ENCODE measurements at places on chromosomes 3 and 15.
A peak's percentile ranks its signal among the peaks of the same experiment; 100 is the strongest.

DNA sequence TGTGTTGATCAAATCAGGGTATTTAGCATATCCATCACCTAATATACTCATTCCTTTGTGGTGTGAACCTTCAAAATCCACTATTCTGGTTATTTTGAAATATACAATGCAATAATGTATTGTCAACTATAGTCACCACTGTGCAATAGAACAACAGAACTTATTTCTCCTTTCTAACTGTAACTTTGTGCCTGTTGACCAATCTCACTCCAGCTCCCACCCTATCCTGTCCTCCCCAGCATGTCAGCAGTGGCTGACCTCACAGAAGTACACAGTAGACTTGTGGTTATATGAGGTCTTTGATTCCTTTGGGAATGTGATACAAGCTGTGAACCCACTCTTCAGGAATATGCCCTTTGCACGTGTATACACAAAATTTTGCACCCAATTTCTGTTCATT is 64.2 kb downstream of the ECT2 start:
- DNase-seq: no peak

- no peak for DNase-seq
Measured at GRCh38 chr3:97010881-97011657, 196.7 kb downstream of the EPHA6 start.

DNA sequence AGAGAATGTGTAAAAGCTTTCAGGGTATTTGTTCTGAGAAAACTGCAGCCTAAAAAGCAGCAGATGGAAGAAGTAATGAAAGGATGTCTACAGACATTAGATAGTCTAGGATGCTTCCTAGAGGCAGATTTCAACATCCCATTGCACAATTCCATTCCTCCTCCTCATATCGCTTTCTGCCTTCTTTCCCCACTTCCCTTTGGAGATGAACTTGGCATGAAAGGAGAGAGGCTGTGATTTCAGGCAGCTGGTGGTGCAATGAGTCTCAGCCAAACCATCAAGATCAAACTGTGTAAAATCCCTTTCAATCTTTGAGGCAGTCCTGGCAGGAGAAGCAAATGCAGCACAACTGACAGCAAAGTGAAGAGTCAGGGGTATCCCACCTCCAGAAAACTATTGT is 438.7 kb upstream of the KCNMB2 start:
- DNase-seq: no peak

DNA sequence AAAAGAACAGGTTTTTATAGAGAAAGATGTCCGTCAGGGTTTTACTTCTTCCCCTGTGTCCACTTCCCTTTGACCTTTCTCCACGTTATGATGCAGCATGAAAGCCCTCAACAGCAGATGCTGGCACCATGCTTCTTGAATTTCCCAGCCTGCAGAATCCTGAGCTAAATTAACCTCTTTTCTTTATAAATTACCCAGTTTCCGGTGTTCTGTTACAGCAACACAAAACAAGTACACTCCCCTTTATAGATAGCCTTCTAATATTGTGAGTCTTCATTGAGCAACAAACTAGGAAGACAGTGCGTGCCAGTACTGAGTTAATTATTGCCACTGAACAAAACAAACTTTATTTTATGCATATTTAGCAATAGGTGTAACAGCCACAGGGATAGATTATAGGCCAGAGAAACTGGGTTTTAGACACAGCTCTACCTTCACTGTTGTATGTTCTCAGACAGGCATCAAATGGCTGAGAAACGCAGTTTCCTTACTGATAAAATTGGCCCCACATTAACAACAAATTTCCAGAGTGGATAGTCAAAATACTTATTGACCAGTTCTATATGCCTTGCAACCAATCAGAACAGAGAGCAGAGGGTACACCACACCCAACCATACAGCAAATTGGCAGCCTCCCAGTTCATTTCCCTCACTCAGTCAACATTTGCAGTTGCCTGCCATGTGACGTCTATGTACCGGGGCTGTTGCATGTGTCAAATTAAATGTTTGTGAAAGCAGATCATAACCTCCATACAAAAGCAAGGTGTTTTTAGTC is 14.4 kb upstream of the TBL1XR1 start:
- peak; percentile 88 for DNase-seq

DNA sequence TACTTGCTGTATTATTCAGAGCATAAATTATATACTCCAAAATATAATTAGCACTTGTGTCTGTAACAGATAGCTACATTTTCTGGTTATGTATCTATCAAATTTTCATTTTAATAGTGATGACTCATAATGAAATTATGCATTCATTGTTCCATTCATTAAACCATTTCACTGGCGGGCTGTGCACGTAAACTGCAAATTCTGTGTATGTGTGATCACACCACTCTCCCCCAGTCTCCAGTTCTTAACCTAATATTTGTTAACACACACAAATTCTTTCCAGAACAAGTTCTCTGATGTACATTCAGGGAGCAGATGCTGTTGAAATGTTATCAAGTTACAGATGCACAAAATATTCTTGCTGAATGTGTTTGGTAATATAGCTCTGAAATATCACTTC is 3.8 kb upstream of the KCNMB2 start:
- DNase-seq: no peak

DNA sequence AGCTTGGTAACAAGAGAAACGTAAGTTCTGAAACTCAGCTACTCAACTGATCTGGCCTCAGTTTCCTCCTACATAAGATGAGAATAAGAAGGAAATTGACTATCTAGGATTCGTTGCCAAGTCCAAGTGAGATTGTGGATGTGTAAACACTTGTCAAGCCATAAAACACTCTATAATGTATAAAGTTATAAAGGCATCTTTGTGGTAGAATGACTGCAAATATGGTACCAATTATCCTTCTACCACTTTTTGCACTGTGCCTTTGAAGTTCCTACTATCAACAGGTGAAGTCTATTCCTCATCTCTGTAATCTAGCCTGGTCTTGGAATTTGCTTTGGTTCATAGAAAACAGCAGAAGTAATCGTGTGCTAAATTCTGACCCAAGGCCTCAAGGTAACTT is 138.2 kb downstream of the GADL1 start:
- DNase-seq: no peak

DNA sequence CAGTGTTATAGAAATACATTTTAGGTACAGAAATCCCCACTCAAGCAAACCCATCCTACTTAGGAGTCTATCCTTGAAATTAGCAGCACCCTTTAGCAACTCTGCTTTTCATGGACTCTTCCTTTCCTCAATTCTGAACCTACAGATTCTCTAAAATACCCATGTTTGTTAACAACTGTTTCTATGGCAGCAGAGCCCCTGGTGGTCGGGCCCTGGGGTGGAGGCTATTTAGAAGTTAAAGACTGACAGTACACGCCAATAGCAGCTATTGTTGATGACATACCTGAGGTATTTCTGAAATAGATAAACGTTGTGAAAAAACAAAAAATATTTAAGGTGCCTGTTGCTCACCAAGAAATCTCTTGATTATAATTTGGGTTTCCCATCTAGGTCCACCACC is 23.4 kb upstream of the NRG4 start:
- no peak for DNase-seq

DNA sequence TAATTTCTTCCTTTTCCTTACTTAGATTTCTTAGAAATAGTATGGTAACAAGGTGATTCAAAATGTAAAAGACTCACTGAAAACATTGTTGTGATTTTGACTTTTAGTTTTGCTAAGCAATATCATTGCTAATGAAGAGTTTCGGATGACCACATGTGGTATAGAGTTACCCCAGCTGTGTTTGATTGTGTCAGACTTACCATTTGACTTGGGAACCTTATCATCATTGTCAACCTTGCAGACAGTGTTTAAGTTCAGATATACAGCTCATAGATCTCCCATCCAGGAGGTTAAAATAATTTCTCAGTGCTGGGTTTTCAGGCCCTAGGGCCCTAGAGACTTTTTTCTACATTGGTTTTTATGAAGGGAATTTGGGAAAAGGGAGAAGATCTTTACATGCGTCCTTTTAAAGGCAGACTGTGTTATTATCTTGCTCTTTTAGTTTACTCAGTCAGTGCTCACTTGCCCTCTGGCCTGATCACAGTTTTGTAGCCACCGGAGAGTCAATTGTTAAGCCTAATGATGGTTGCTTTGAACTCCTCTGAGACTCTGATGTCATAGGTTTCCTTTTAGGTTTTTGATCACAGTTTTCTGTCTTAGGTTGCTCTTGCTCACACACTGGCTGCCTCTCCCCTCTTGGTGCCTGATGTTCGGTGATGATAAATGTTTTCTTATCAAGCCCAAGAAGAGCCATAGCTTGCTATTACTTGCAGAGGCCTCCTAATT is 133.5 kb upstream of the ZPLD1 start:
- DNase-seq: no peak

- no peak for DNase-seq
Measured at GRCh38 chr3:168714609-168715240, 619.0 kb upstream of the GOLIM4 start.

- no peak for DNase-seq
Measured at GRCh38 chr3:135622215-135622614, 343.3 kb upstream of the PPP2R3A start.

GRCh38 chr3:173653781-173654180 is 256.2 kb downstream of the NLGN1 start:
- no peak for DNase-seq

- no peak for DNase-seq
Measured at GRCh38 chr15:80998251-80998650, 2.5 kb upstream of the TLNRD1 start.

DNA sequence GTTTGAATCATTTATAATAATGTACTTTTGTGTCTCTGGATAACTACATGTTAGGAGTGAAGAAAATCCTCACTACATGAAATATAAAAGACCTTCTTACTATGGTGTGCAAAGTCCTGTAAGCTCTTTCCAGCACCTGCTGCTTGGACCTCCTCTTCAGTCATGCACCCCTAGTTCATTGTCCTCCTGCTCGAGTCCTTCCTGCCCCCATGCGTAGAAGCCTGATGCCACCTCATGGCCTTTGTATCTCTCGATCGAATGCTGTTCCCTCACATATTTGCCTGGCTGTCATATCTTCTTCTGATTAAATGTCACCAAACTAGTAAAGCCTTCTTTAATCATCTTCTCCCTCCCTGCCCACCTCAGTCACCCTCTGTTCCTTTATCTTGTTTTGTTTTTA is 49.9 kb upstream of the SUCLG2 start:
- no peak for DNase-seq

GRCh38 chr3:141442446-141442845 is 44.4 kb upstream of the RASA2 start:
- no peak for DNase-seq

- no peak for DNase-seq
Measured at GRCh38 chr3:8816106-8816505, 46.7 kb upstream of the OXTR start.

- no peak for DNase-seq
Measured at GRCh38 chr15:79337591-79337990, 26.7 kb downstream of the TMED3 start.

DNA sequence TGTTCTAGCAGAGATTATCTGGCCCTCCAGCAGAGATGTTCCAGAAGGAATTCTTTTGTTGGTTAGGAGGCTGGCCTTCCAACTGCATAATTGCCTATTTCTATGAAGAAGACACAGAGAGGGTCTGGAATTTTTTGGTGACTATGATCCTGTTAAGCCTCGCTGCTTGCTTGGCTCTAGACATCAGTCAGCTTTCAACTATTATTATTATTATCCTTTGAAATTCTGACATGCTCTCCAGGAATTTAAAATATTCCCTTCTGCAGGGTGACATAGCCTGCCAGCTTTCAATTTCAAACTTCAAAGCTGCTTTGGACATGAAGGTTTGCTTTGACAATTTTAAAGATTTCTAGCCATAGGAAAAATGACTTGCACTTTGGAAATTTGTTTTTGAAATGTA is 26.3 kb upstream of the ZNF148 start:
- no peak for DNase-seq

DNA sequence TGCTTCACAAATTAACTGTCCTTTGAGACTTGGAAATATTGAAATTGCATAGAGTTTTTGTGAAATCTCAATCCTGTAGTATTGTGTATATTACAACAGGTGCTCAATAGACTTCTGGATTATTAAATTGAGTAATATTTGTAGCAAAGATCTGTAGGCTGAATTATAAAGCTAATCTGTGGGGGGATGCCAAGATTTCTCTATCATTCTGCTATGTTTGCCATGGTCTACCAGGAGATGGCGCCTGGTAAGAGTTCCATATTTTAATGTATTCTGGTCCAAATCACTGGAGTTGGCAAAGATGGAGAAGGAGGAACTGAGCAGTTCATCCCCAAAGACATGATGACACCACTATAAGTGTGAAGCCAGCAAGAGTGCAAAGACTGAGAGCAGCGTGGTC is 340.9 kb upstream of the TPRG1 start:
- no peak for DNase-seq

- peak; percentile 88 for DNase-seq
Measured at GRCh38 chr15:89776274-89777072, at the start of gene MESP2. Gene MESP2, plus strand, starts transcription at chr15:89776332. Its CDS starts 26 bp downstream, at chr15:89776358.

GRCh38 chr3:155805802-155806618 is at the start of gene C3orf33:
Gene C3orf33, minus strand, starts transcription at chr3:155806278. Its CDS starts 26 bp downstream, at chr3:155806252.
- DNase-seq: peak; percentile 80

DNA sequence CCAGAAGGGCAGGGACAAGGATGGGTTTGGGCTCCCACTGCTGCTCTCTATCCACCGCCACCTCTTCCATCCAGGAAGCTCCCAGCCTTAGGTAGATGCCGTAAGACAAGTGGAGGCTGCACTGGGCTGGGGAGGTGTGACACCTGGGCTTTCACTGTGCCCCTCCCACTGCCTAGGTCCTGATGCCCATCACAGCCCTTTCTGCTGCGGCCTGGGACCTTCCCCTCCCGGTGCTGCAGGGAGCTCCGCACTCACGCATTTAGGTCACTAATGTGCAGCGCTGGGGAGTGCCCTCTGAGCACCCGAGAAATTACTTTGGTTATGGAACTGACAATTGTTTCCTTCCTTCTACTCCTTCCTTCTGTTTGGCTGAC is 850 bp downstream of the LTF start:
- DNase-seq: no peak

GRCh38 chr3:186035277-186035676 is 73.6 kb downstream of the ETV5 start:
- no peak for DNase-seq

DNA sequence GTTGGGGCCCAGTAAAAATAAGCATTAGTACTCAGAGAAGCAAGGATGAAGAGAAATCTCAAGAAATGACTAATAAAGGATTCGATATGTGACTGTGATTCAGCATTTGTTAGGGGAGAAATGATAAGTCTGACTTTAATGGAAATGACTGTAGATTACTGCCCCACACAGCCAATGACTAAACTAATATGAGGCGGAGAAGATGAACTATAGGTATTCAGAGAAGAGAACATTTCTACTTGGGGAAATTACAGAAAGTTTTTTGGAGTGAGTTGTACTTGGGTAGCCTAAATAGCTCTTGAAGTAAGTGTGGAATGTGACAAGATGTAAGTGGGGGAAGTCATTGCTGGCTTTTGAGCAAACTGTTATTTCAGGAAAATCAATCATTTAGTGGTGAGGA is 380.0 kb downstream of the PDCD6IP start:
- DNase-seq: no peak

GRCh38 chr3:54176106-54176505 is 53.8 kb downstream of the CACNA2D3 start:
- DNase-seq: no peak
